Fibroblast of lung (primary cell): ENCODE measurements at places on chromosomes 13 and 19. TPM values are rescaled to one million over a fixed set of nuclear protein-coding genes. Genes with fewer than 3 reads are reported as not detected.

Gene CATSPERD
- not detected in 2 replicates for total RNA-seq

Gene GSX1
- not detected in 2 replicates for total RNA-seq

Gene POLR2I
- 96.8 and 97.6 TPM in 2 replicates for total RNA-seq

Gene RPL18
- 2,017 and 2,054 TPM in 2 replicates for total RNA-seq

Gene ZNF569
- total RNA-seq, result 8.5 and 11.9 TPM in 2 replicates

Gene F10
- 20.3 and 41.5 TPM in 2 replicates for total RNA-seq

Gene UPK1A
- total RNA-seq, result not detected in 2 replicates

Gene CEACAM21
- total RNA-seq, result not detected in 2 replicates

Gene C19orf81
- not detected in 2 replicates for total RNA-seq

Gene LRRC8E
- total RNA-seq, result 2.6 and 3.0 TPM in 2 replicates

Gene IGFLR1
- 0.17 and 0.51 TPM in 2 replicates for total RNA-seq

Gene IL27RA
- 2.1 and 2.6 TPM in 2 replicates for total RNA-seq

Gene EMC10
- total RNA-seq, result 24.1 and 40.8 TPM in 2 replicates

Gene ATP8B3
- total RNA-seq, result 1.3 and 3.0 TPM in 2 replicates

Gene ADGRE2
- total RNA-seq, result under 0.01 TPM in 2 replicates

Gene NCCRP1
- not detected in 2 replicates for total RNA-seq

Gene CALM3
- total RNA-seq, result 92.5 and 160 TPM in 2 replicates

Gene PGLYRP2
- total RNA-seq, result not detected in 2 replicates

Gene CIRBP
- total RNA-seq, result 104 and 110 TPM in 2 replicates

Gene CRB3
- total RNA-seq, result 0.17 TPM in 1 of 2 replicates, not detected in the other

Gene DMWD
- 24.4 and 33.5 TPM in 2 replicates for total RNA-seq

Gene PABPC3
- 0.17 and 0.26 TPM in 2 replicates for total RNA-seq

Gene STARD13
- 16.2 and 44.6 TPM in 2 replicates for total RNA-seq

Gene FAM124A
- total RNA-seq, result 2.6 and 4.8 TPM in 2 replicates

Gene TEAD2
- 19.2 and 24.1 TPM in 2 replicates for total RNA-seq

Gene ZNF135
- 6.2 and 11.2 TPM in 2 replicates for total RNA-seq

Gene FXYD3
- not detected in 2 replicates for total RNA-seq

Gene KIR3DL1
- not detected in 2 replicates for total RNA-seq

Gene PEAK3
- not detected in 2 replicates for total RNA-seq

Gene ELSPBP1
- not detected in 2 replicates for total RNA-seq
